NCI-H1930 (cell line): ENCODE measurements at places on chromosomes 11 and 22.

GRCh38 chr11:109946322-109946846 lies 146.8 kb upstream of the ZC3H12C start:
- peak; percentile 18 for DNase-seq

- DNase-seq: no peak
Observed at GRCh38 chr11:43434893-43435292, 76.2 kb downstream of the TTC17 start.

GRCh38 chr22:47600281-47600680 lies 837.8 kb downstream of the TBC1D22A start:
- DNase-seq: no peak

- DNase-seq: no peak
Observed at GRCh38 chr11:119344291-119345010, 2.1 kb downstream of the MFRP start.

DNA sequence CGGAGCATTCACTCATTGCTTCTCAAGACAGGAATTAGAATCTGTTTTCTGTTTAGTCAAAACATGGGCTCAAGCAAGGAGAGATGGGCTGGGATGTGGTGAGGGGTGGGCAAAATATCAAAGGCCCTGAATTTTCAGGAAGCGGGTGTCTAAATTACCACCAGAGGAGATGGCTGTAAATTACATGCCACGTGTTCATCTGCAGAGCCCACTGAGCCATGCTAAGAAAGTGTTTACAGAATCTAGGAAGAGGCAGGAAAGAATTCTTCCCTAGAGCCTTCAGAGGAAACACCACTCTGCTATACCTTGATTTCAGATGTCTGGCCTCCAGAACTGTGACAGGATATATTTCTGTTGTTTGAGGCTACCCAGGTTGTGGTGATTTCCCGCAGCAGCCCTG lies 46.1 kb downstream of the CLMP start:
- no peak for DNase-seq

- DNase-seq: no peak
Observed at GRCh38 chr11:131691181-131692041, 321.0 kb downstream of the NTM start.

- no peak for DNase-seq
Observed at GRCh38 chr11:134414766-134415765, 3.0 kb upstream of the B3GAT1 start.

GRCh38 chr11:130115218-130115617 lies 44.4 kb upstream of the ST14 start:
- DNase-seq: no peak

DNA sequence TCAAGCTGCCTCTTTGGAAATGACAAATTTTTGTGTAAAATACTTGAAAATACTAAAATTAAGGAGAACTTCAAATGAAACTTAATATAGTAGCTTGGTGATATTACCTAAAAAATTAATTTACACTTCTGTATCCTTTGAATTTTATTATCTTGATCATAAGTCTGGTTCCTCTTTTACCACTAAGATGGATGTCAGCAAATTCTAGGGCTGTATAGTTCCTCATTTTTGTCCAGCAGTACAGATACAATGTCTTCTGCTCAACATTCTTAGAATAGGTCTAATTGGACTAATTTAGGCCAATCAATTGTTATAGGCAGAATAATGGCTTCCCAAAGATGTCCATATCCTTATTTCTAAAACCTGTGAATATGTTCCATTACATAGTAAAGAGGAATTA lies 1298.0 kb upstream of the RAG2 start:
- no peak for DNase-seq

DNA sequence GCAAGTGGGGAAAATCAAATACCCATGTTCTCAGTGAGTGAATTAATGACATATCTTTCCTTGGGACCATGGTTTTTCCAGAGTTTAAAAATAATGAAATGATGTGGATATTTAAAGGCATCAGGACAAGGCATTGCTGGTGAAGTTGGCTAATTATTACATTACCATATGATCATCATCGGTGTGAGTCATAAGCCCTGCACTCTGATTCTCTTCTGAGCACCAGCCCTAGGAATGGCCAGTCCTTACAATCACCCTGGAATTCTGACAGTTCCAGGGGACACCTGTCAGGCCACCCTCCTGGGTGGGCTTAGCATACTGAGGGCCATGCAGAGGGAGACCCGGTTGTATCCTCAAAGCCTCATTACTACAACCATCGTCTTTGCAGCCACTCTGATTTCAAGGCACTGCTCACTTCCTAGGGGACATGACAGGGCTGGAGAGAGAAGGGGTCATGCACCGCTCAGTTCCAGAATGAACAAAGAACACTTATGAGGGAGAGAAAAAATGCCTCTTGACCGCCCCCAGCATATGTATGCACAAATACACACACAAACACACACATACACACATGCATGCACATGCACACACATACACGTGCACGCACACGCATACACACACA lies 365.0 kb downstream of the MIAT start:
- DNase-seq: no peak

- no peak for DNase-seq
Observed at GRCh38 chr11:120169981-120170698, 32.2 kb upstream of the TRIM29 start.

DNA sequence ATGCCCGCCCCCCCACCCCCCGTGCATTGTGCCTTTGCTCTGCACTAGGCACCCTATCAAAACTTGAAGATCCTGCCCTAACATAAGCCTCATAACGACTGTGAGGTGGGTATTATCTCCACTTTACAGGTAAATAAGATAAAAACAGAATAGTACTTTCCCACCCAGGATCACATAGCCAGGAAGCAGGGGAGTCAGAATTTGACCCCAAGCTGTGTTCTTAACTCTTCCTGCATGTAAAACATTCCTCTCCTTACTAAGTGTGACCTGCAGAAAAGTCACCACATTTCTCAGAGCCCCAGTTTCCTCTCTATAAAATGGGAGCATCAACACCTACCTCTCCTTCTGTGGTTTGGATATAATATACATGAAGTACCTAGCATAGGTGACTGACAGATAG lies 18.2 kb upstream of the ANKK1 start:
- no peak for DNase-seq

DNA sequence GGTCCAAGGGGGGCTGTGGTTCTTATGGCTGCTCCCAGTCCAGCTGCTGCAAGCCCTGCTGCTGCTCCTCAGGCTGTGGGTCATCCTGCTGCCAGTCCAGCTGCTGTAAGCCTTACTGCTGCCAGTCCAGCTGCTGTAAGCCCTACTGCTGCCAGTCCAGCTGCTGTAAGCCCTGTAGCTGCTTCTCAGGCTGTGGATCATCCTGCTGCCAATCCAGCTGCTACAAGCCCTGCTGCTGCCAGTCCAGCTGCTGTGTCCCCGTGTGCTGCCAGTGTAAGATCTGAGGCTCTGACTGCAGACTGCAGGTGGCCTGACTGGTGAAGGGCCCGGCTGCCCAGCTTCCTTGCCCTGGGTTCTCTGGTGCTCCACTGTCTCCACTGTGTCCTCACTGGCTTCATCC lies 696 bp downstream of the KRTAP5-5 start:
- DNase-seq: no peak
